ENCODE measurements at places on chromosomes 12 and 14.

DNA sequence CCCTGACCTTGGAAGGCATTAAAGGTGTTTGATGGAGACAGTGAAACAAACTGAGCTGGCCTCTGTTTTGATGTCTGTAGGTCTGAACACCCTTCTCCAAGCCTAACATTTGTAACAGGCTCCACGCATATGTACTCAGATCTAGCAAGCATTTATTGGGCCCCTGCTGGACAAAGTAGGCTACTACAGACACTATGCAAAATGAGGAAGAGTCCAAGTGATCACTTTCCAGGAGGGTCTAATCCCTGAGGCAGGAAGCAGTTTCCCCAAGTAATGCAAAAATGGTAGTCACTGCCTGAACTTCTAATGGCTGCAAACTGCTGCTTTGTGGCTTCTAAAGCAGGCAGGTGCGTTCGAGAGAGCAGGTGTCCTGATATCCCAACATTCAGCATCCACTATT lies 405.8 kb downstream of the MED13L start:
- no peak for DNase-seq

DNA sequence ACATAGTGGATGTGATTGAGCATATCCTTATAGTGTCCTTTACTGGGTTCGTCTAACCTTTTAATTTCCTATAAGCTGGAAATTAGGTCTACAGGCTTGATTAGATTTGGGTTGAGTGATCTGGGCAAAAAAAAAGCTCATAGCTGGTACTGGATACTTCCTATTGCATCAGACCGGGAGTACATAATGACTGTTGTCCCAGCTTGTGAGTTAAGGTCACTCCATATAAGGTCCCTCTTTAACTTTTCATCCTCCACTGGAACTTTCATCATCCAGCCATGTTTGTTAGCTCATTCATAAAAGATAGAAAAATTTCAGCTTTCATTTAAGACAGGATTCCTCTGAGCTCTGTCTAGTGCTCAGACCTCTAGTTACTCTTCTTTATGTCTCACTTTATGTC lies 80.8 kb downstream of the C14orf132 start:
- DNase-seq = no peak

DNA sequence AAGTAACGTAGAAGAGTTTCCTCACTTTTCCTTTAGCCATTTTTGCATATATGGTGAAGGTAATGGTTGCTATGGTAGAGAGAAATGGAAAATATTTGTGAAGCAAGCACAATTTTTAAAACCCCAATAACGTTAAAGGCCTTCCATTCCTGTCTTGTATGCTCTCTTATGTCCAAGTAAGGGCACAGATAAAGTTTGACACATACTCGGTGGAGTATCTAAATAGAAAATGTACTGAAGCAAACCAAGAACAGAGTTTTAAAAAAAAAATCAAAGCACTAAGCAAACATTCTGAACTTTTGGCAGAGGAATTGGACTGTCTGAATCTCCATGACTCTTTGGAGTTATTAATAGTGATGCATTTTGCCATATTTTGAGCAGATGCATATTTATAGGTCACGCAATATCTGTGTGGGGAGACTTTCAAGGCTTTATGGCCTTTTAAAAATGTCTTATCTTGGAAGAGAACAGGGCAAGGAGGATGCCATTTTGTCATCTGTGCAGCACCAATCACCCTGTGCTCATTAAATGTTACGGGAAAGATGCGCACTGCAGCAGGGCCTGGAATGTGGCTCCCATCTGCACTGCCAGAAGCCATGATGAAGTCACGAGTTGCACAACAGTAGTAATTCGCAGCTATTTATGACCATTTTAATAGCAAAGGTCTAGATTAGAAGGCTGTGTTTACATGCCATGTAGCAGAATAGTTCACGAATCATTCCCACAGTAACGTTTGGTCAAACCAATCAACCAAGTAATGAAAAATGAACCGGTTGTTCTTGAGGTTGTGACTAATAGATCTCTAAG lies 23.3 kb upstream of the AMIGO2 start:
- no peak for DNase-seq

GRCh38 chr12:1373901-1374735 lies 220.3 kb downstream of the FBXL14 start:
- no peak for DNase-seq

- DNase-seq = no peak
Observed at GRCh38 chr14:69235708-69236107, 24.2 kb upstream of the GALNT16 start.

- DNase-seq = no peak
Observed at GRCh38 chr14:32662211-32662610, 276.5 kb upstream of the NPAS3 start.

DNA sequence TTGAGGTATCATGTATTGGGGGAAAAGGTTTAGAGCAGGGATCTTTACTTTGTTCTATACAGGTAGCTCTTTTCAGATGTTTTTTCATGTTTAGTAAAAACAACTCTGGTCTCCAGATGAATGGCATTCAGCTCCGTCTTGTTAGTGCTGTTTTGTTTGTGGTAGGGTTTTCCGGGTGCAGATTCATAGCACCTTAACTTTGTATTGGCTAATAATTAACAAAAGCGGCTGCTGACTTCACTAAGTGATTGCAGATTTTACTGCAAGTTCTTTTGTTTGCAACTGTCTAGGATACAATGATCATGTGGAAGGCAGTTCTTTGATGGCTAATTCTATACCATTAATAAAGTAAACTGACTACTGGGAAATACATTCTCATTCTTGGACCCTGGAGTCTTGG lies 32.2 kb upstream of the BHLHE41 start:
- no peak for DNase-seq
